PC-3 (cell line): ENCODE measurements at places on chromosomes 12 and 14. TPM values are rescaled to one million over a fixed set of nuclear protein-coding genes. Genes with fewer than 3 reads are reported as not detected.

GRCh38 chr14:54478636-54479215, 10.1 kb downstream of the GMFB start:
- DNase-seq: no peak

- DNase-seq: no peak
Measured at GRCh38 chr14:96187216-96188031, 17.2 kb upstream of the BDKRB2 start.

DNA sequence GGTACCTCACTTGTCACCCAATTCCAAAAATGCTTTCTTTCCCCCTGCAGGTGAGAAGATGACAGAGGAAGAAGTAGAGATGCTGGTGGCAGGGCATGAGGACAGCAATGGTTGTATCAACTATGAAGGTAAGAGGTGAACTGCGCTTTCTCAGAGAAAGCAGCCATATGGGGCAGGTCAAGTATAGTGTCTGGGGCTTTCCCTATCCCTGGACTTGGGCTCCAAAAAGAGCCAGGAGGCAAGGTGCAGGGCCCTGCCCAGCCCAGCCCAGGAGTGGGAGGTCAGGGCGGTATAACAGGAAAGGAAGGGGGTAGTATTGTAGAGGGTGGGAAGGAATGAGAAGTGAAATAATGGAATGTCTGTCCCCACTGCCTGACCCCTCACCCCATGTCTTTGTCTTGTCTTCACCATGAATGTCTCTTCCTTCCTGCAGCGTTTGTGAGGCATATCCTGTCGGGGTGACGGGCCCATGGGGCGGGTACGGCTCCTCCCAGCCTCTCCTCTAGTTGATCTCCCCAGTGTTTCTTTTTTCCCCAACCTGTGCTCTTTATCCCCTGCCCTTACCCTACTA, 2.1 kb downstream of the MYL6 start:
- DNase-seq: peak; percentile 28

GRCh38 chr12:106265116-106265515, 17.3 kb upstream of the CKAP4 start:
- DNase-seq: no peak

- peak; percentile 22 for DNase-seq
Measured at GRCh38 chr14:75837151-75837787, 144.5 kb downstream of the TGFB3 start.

DNA sequence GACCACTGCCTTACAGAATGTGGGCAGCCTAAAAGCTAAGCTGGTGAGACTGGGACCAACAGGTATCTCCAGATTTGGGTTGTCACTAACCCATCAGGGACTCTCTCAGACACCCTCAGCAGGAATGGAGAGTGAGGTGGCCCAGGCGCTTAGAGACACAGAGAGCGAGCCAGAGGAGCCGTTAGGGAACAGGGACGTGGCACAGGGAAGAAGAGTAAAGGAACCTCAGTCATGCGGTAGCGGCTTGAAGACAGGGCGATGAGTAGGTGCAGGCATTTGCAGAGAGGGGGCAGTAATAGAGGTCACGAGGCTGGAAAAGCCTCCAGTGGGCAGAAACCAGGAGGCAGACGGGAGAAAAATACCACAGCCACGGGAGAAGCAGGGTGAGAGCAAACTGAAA, 158.0 kb upstream of the CCND2 start:
- no peak for DNase-seq

DNA sequence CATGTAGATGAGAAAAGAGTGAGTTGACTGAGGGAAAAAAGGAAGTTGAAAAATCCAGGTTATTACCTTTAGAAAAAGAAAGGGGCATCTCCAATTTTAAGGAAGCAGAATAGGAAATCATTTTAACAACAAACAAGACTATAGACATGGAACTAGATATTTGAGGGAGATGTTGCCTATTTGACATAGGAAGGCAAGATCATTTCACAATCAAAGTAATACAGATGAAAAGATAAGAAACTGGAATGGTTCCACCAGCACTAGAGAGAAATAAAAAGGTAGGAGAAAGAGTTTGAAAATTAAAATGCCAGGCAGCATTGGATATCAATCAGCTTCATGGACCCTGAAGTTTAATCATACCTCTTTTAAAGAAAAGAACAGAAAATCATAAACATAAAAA, 881.0 kb upstream of the MGAT4C start:
- DNase-seq: peak; percentile 29

- no peak for DNase-seq
Measured at GRCh38 chr12:128968668-128969067, 115.4 kb downstream of the GLT1D1 start.

GRCh38 chr14:99481745-99482099, 513 bp downstream of the CCNK start:
- peak; percentile 25 for DNase-seq

- DNase-seq: no peak
Measured at GRCh38 chr14:35890308-35890707, 64.2 kb downstream of the BRMS1L start.

MGST1 gene
- 99.3 and 105 TPM in 2 replicates for total RNA-seq
